ENCODE measurements at places on chromosomes 2 and 18.

DNA sequence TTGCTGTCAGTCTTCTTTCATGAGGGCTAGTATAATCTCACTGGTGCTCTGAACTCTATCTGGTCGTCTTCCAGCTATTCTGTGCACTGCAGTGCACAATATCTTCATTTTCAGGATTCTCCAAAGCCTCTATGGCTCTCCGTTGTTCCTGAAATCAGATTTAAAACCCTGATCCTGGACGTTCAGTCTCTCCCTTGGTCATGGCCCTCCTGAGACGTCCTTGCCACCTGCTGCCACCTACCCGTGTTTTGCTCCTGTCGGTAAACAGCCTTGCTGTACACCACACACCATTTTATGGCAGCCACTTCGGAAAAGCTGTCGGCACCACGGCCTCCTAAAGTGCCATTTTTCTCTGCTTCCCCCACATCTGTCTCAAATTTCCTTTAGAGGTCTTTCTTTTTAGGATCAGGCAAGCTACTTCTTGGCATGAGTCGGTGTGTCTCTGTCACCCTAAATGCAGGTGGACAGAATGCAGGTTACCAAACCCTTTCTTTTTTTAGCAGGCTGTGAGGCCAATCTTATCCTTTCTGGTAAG lies 170.0 kb downstream of the HRH4 start:
- DNase-seq: no peak

- DNase-seq: no peak
Measured at GRCh38 chr2:147910990-147911473, 66.2 kb downstream of the ACVR2A start.

DNA sequence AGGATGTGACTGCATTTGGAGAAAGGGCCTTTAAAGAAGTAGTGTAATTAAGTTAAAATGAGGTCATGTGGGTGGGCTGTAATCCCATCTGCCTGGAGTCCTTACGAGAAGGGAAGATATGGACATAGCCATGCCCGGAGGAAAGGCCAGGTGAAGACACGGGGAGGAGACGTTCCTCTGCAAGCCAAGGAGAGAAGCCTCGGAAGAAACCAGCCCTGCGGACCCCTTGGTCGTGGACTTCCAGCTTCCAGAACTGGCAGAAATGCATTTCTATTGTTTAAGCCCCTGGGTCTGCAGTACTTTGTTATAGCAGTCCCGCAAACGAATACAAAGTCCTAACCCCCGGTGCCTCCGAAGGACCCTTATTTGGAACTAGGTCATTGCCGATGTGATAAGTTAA lies 87.6 kb upstream of the TAF1B start:
- DNase-seq: no peak

DNA sequence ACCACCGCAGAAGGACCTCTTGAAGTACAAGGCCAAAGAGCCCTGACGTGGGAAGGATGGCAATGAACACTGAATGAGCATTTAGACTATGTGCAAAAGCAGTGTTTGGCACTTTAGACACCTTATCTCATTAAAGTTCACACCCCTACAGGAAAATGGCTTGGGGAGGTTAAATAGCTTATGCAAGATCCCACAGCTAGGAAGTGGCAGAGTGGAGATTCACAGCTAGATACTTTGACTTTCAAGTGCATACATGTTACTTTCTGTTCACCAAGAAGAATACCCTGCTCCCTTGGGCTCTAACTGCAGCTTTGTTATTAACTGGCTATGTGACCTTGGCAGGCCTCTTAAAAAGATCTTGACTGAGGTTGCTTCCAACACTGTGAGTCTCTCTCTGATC lies 58.2 kb downstream of the ICOS start:
- DNase-seq: no peak

DNA sequence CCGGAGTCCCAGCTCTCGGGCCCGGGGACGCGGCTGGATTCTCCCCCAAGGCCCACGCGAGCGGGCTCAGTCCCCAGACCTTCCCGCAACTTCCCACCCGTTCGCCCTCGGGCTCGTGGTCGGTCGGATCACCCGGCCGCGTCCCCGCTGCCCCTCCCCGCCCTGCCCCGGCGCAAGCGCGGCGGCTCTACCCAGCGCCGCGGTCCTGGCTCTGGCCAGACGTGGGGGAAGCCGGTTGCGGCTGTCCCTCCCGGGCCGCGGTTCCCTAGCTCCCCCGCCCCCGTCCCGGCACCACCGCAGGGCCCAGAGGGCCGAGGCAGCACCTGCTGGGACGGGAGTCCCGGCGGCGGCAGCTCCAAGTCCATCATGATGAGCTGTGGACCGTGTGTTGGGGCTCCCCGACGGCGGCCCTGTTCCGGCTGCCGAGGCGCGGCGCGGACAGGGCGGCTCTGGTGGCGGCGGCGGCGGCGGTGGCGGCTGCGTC lies 276 bp downstream of the NFE2L2 start:
- peak; percentile 26 for DNase-seq

GRCh38 chr2:203971251-203971650 lies 34.7 kb downstream of the ICOS start:
- DNase-seq: no peak

DNA sequence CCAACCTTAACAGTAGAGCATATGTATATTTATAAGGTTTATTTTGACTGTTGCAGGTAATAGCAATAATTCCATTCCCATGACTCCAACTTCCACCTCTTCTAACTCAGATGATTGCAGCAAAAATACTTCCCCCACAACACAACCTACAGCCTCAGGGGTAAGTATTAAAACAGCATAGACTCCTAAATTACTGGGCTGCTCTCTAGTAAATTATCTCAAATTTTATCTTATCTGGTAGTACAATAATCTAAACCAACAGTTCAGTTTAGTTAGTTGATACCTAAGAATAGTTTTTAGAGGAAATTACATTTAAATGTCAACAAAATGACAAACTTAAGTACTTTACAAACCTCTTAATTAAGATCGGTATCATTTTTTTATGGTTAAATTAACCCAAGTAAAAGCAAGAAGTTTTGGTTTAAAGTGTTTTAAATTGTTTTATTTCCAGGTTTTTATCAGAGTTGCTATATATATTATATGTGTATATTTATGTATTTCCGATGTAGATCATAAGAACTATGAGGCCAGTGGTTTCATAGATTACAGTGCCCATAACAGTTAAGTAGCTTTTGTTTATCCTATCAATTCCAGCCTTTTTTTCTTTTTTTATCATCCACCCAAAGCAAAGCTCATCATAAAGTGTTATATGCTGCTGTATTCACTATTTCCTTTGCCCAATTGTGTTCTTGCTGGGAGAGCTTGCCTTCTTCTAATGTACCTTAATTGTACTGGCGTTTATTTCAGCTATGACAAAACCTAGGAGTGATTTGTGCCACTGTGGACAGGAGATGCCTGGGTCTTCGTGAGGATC lies 13.7 kb downstream of the GATA6 start:
- DNase-seq: no peak

- DNase-seq: no peak
Measured at GRCh38 chr18:24417480-24417879, 9.0 kb upstream of the IMPACT start.

DNA sequence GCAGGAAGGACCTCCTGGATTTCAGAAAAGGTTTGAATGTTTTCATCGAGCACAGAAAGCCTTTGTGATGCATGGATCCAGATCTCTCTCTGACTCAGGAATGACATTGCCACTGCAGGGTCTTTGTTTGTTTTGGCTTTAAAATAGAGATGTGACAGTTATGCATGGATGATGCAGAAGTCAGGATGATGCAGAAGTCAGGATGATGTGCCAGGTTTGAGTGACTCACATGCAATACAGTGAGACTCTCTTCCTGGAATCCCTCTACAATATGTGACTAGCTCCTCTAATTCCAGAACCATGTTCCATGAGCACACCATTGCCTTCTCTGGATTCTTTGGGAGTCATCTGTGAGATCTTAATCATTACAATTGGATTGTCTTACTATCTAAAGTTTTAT lies 177.9 kb upstream of the RAB6C start:
- no peak for DNase-seq

- DNase-seq: no peak
Measured at GRCh38 chr2:233470011-233470687, 96.4 kb downstream of the USP40 start.

- DNase-seq: no peak
Measured at GRCh38 chr2:54770211-54770610, 46.7 kb downstream of the EML6 start.

GRCh38 chr2:96760986-96761832 lies 507 bp downstream of the CNNM4 start:
- DNase-seq: peak; percentile 15

DNA sequence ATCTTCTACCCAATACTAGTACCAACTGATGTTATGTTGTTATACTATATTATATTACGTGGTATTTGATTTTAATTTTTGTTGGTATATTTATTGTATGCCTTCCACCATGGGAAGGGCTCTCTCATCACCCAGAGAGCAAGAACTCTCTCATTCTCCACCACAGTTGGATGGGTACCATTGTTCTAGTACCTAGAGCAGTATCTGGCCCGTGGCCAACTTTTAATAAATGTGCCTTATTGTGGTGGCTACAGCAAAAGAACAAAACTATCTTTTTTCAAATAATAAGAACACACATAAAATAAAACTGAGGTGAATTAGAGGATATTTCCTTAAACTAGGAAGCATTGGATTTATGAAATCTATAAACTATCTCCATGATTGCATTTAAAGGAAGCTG lies 71.8 kb downstream of the PID1 start:
- no peak for DNase-seq

- no peak for DNase-seq
Measured at GRCh38 chr2:20524412-20525040, 77.7 kb downstream of the RHOB start.

DNA sequence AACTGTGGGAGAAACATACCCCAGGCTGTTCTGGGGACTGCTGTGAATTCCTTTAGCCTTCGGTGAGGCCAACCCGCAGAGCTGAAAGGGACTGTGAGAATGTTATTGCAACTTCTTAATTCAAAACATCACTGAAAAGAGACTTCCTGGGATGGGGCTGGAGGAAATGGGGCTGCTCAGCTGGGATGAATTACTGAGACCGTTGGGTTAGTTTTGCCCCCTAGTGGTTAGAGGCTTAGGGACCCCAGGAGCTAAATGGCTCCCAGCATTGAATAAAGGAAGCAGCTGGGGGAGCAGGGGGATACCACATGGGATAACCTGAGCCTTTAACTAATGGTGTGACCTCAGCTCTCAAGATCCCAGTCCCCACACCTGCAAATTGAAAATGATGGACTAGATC lies 941.1 kb upstream of the FANCL start:
- no peak for DNase-seq

- no peak for DNase-seq
Measured at GRCh38 chr2:101580528-101580927, 105.6 kb upstream of the RFX8 start.

DNA sequence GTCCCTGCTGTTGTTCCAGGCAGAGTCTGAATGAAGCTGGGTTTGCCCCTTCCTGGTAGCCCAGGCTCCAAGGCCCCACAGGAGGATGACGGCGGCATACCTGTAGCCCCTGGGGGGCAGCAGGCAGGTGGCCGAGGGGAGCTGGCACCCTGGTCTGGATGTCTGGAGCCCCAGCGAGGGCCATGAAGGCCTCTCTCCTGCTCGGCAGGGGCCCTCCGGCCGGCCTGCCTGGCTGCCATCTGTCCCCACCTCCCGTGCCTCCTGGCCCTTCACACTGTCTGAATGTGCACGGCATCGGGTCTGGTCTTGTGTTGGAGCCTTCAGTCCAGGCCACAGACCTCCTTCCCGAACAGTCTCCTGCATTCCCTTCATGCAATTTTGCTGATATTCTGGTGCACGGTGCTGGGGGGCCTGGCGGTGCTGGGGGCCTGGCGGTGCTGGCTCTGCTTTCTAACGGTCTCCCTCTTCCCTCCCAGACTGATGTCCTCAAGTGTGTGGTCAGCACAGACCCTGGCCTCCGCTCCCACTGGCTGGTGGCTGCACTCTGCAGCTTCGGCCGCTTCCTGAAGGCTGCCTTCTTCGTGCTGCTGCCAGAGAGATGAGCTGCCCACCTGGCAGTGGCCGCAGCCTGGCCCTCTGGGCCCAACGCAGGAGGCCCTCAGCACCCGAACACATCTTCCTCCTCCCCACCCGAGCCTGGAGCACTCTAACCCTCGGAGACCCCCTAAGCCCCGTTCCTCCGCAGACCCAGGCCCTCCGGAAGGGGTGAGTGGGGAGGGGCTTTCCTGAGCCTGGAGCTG lies 13.5 kb downstream of the BOK start:
- DNase-seq: no peak

DNA sequence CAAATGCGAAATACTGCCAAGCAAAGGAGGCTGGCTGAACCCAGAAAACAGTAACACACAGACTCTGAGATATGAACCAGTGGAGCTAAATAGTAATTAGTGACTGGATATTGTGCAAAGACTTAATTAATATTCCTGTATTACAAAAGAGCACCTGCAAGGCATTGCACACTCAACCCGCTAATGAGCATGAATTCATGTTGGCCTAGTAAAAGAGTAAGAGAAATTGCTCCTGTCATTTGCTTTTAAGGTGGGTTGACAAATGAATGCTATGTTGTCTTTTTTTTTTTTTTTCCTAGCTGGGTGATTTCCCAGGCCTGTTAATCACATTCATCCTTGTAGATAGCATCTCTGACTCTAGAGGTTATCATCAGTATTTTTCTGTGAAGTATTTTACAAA lies 87.0 kb upstream of the CERS6 start:
- DNase-seq: no peak

DNA sequence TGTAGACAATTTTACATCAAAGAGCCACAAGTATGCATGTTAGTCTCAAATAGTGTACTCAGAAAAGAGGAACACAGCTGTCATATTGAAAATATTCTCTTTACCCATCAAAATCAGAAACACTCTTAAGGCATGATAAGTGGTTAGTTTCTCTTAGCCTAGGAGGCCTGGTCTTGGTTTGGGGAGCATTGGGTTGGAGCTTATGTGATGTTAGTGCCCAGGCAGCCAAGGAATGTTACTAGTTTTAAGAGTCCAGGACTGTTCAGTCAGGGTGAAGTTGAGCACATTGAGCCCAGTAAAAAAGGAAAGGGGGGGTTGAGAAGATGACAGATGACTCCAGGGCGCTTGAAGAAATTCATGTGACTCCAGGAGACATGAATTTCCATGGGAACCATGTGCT lies 340.6 kb downstream of the HRH4 start:
- DNase-seq: no peak

GRCh38 chr2:954687-955000 lies 4.0 kb downstream of the SNTG2 start:
- DNase-seq: no peak

DNA sequence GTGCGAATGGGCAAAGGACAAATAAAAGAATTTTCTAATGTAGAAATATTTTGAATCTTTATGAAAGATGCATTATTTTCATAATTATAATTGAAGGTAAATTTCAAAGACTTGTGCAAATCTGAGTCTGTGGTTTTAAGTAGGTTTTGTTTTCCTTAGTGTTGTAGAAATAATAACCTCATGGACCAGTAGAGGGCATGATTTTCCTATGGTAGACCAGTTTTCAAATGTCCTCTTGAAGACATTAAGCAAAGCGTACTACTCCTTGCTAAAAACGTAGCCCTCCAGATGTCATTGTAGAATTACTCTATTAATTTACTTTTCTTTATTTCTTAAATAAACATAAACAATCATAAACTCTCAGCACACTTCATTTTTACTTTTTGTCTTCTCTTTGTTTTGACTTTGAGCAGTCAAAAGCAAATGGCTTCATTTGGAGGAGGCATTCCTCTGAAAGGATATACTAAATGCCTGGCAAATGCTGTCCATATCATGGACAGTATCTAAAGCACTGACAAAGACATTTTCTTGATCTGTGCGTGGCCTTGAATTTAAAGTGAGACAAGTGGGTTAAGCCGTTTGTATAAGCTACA lies 85.8 kb upstream of the FAM237A start:
- DNase-seq: no peak

Measured in stimulated activated CD8-positive, alpha-beta memory T cell treated with anti-CD3 and anti-CD28 coated beads, Interleukin-15, amount 100 ng/mL, for 4 hours (primary cell).